Nephron progenitor cell (in vitro differentiated cells): ENCODE measurements at places on chromosomes 5 and 9.

- no peak for DNase-seq
Observed at GRCh38 chr5:117010574-117010973, 436.0 kb upstream of the SEMA6A start.

DNA sequence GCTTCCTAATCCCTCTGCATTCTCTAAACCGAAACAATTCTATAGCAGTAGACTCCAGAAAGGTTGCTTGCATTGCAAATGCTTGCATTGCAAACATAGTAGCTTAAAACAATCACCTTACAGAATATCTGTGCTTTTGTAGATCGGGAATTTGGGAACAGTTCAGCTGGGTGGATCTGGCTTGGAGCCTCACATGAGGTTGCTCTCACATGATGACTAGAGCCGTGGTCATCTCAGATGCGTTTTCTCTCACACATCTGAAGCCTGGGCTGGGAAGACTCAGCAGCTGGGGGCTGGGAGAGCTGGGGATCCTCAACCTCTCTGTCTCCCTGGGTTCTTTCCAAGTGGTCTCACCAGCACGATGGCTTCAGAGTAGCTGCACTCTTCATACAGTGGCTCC lies 127.8 kb downstream of the MSX2 start:
- no peak for DNase-seq

DNA sequence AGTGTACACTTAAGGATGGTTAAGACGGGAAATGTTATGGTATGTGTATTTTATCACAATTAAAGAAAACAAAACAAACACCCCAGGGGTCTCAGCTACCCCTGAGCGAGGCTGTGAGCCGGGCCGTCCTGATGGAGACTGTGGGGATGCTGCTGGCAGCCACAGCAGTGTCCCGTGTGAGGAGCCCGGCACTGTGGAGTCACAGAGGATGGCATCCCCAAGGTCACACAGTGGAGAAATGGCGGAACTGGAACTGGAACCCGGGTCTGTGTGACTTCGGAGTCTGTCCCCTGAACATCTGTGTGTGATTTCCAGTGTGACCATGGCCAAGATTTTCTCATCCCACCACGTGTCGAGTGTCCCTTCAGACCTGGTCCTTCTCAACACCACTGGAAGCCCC lies 80.7 kb upstream of the PHYKPL start:
- no peak for DNase-seq

- no peak for DNase-seq
Observed at GRCh38 chr9:133050142-133050541, 11.6 kb upstream of the CEL start.

- no peak for DNase-seq
Observed at GRCh38 chr5:113378514-113378913, 56.3 kb downstream of the TSSK1B start.

GRCh38 chr5:180235077-180235476 lies 26.1 kb upstream of the RASGEF1C start:
- no peak for DNase-seq
